ENCODE measurements at places on chromosomes 6 and 20.
A peak's percentile ranks its signal among the peaks of the same experiment; 100 is the strongest.

DNA sequence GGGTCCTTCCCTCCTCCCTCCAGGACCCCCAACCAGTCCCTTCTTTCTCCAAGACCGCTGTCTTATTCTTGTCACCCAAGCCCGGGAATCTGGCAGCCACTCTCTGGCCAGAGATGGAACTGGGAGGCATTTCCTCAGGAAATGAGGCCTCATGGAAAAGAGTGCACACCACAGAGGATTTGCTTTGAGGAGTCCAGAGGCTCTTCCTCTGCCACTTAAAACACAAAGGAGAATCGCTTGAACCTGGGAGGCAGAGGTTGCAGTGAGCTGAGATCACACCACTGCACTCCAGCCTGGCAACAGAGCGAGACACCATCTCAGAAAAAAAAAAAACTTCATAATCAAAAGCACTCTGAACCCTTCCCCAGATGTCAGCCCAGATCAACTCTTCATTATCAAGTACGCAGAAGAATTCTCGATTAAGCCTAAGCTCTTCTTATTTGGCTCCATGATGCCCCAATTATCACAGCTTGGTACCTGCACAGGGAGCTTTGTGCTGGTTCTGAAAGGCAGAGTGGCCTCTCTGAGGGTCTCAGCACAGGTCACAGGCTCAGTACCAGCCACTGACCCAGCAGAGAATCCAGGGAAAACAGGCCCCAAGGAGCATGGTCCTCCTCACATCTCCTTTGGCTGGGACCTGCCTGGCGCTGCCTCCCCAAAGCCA lies 82.9 kb upstream of the MAFB start:
- no peak for DNase-seq

GRCh38 chr20:17967521-17968365 lies 851 bp downstream of the SNX5 start:
- peak; percentile 37 for DNase-seq

- no peak for DNase-seq
Measured at GRCh38 chr20:48606841-48607543, 220.8 kb downstream of the PREX1 start.

DNA sequence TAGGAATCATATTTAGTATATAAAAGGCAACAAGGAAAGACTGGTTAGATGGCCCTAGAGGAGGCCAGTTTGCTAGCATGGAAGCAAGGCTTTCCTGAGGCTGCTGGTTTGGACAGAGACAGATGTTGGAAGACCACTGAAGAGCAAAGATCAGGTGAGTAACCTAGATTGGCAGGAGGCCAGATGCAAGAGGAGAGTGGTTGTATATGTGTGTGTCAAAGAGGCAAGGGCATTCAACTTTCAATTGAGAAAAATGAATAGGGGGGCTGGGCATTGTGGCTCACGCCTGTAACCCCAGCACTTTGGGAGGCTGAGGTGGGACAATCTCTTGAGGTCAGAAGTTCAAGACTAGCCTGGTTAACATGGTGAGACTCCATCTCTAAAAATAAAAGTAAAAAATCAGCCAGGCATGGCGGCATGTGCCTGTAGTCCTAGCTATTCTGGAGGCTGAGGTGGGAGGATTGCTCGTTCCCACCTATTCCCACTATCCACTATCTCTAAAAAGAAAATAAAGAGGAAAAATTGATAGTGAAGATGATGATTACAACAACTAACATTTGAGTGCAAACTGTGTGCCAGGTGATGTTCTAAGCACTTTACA lies 79.8 kb downstream of the PRDM1 start:
- DNase-seq: no peak

DNA sequence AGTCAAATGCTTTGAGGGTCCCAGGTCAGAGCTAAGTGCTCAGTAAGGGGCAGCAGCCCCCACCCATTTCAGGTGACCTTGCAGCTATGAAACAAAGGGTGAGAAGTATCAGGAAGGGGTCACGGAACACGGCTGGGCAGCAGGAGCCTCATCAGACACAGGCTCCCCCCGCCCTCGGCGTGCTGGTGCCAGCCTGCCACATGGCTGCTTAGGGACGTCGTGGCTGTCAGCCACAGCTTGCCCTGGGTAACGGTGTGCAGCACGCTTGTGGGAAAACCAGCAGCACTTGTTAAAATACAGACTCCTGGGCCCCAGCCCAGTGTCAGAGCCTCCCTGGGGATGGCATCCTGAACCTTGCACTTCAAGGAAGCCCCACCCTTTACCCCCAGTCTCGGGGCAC lies 39.3 kb downstream of the SSR1 start:
- no peak for DNase-seq

GRCh38 chr6:46011188-46012085 lies 4.2 kb downstream of the CLIC5 start:
- DNase-seq: peak; percentile 89

DNA sequence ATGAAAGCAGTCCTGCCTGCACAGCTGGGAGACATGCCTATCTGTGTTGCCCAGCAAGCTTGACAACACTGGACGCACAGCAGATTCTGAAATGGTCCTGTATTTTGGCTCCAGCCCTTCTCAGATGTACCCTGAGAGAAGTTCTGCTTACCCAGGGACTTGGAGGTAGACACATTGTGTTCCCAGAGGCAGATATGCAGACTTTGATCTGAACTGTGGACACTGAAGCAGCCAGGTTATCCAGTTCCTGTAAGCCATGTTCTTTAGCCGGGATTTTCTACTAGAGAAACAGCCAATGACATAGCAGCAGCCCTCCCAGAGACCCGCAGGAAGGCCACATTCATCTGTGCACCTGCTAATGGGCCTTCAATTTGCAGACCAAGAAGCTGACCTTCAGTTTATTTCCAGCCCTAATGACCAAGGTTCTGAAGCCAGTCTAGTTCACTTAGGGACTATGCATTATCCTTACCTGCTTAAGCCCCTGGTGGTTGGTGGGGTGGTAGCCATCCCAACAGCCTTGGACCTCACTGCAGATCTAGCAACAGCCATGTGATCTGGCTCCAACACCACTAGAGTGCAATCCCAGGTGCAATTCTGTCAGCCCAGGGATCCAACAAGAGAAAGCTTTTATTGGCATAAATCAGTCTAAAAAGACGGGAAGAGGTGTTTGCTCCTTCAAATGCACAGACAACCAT lies 134.2 kb downstream of the MEI4 start:
- no peak for DNase-seq

DNA sequence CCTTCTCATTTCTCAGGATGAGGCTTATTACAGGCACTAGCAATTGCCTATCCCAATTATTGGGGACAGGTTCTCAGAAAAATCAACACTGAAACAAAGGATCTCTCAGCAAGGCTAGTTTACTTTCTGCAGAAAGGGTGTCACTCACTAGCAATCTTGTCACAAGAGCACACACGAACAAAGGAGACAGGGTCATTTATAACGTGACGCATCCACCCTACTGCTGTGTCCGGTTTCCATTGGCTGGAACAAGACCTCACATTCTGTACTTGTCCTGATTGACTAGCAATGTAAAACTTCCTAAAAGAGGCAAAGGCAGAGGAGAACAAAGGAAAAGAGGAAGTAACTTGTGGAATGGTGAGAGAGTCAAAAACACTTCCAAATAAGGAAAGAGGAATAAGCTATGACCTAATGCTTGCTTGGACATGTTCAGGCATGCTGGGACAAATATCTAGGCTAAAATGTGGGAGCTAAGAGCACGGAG lies 160.2 kb upstream of the STXBP5 start:
- no peak for DNase-seq

- DNase-seq: no peak
Measured at GRCh38 chr6:170096191-170096802, 194.6 kb downstream of the DLL1 start.

DNA sequence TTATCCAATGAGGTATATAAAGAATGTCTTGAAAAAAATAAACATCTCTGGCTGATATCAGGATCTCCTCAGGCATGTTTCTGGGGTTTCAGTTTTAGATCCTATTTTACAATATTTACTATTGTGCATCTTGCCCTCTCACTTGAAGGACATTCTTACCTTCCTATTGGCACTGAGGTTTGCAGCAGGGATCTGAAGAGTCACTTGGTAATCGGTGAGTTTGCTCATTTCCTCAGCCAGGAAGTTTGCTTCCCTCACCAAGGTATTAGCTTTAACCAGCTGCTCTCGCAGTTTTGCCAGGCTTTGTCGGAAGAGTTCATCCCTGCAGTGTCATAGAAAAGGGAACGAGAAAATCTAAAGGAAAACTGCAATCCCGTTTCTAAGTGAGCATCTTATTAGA lies 101.9 kb upstream of the NUP153 start:
- no peak for DNase-seq

DNA sequence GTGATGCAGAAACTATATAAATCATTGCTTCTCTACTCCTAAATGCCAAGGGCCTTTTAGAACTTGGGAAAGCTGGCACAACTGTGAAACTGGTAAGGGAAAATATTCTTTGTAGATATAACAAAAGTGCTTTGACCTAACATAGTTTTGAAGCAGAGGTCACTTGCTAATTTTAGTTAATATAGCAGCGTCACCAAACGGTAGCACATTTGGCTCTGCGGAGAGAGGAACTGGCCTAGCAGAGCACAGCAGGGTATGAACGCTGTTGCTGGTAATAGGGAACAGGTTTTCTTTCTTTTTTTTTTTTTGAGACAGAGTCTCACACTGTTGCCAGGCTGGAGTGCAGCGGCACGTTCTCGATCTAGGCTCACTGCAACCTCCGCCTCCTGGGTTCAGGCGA lies 67.4 kb downstream of the ECT2L start:
- no peak for DNase-seq

GRCh38 chr20:14685183-14685582 lies 347.8 kb upstream of the FLRT3 start:
- no peak for DNase-seq

- DNase-seq: no peak
Measured at GRCh38 chr6:149248693-149249369, 68.7 kb upstream of the TAB2 start.

GRCh38 chr6:99013145-99013544 lies 65.4 kb upstream of the FBXL4 start:
- DNase-seq: peak; percentile 6

- no peak for DNase-seq
Measured at GRCh38 chr6:316753-317038, 24.4 kb downstream of the DUSP22 start.

DNA sequence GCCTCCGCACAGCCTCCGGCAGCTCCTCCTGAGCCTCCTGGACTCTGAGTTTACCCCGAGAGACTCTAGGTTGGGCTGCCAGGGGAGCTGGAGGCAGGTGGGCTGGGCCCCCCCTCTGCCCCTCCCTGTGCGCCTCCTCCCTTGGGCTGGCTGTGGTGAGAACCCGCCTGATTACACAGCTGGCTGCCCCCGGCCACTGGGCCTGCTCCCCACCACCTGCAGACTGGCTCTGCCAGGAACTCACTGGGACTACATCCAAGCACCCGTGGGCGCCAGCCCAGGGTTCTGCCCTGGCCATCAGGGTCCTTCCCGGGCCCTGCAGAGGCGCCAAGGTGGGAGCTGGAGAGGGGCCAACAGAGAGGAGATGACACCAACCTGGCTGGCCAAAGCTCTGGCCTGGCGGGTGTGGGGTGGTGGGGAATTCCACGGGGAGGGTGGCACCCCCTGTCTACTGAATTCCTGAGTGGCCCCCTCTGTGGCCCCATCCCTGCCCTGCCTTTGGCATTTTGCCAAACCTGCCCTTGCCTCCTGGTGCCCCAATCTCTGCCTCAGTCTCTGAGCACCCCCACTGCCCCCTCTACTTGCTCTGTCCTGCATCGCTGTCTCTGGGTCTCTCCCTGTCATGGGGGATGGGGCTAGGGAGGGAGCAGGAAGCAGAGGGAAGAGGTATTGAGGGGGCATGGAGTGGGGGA lies 21.9 kb upstream of the CDH22 start:
- DNase-seq: no peak

- DNase-seq: no peak
Measured at GRCh38 chr20:16864069-16864468, 115.9 kb downstream of the OTOR start.

GRCh38 chr20:63471981-63472831 lies at the start of gene KCNQ2:
Gene KCNQ2, minus strand, starts transcription at chr20:63472655. Its CDS starts 192 bp downstream, at chr20:63472463.
- DNase-seq: no peak
